AG10803 (cell line): ENCODE measurements at places on chromosomes 13 and 19.

DNA sequence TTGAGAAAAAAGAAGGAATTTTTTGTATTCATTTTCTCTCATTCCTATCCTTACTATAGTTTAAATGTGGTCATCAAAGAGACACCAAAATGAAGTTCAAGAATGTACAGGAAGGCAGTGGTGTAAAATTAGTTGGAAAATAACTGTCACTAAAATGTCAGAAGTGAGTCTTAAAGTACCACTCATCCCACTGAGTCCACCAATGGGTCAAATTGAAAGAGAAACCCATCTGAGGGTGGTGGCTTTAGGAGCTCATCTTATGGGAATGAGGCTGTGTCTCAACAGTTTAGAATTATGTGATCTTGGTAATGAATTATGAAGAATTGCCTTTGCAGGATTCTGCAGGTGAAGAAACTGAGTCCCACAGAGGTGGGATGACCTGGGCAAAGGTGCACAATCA lies 403.5 kb downstream of the FGF9 start:
- DNase-seq = no peak

- peak; percentile 87 for DNase-seq
These were observed 248.2 kb downstream of the NBEA start for GRCh38 chr13:35190241-35190640.

- DNase-seq = no peak
These were observed 1.8 kb upstream of the MBNL2 start for GRCh38 chr13:97220151-97220900.

DNA sequence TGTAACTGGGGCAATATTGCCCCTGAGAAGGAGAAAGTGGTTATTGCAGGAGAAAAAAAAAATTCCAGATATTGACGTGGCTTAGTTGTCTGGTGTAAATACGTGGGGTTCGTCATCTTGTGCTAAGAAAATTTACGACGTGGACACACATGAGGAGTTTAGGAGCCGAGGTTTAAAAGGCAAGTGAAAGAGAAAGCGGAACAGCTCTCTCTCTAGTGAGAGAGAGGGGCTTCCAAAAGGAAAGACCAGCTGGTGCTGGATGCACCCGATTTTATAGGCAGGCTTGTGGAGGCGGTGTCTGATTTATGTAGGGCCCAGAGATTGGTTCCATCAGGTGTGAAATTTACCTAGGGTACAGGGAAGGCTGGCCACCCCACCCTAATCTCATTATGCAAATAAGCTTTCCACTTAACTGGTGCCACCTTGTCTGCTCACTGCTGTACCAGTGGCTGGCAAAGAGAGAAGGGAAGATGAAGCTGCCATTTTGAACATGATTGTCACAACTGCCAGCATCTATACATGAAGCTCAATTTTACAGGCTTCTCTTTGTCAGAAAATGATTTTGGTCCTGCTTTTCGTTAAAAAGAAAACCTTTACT lies 845.1 kb downstream of the DACH1 start:
- DNase-seq = no peak
